ENCODE measurements at places on chromosomes 11 and 22.

GRCh38 chr11:33941637-33942160 lies 49.8 kb upstream of the LMO2 start:
- no peak for DNase-seq

DNA sequence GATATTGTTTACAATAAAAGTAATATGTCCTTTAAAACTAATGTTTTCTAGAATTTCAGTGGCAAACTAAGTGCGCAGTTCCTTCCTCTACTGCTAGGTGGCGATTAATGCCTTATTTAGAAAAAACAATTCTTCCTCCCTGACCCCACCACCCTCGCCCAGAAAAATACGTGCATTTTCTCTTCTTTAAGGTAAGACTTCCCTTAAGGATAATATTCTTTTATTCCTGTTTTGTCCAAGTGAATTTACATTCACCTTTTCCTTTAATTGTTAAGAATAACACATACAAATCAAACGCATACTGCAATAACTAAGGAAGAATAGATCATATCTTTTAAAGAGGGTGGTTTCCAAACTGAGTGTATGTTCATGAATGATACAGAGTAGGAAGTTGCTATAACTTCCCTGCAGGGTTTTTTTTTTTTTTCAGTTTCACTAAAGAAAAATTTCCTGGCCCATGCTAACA lies 17.0 kb upstream of the PSMA1 start:
- DNase-seq: peak; percentile 22

DNA sequence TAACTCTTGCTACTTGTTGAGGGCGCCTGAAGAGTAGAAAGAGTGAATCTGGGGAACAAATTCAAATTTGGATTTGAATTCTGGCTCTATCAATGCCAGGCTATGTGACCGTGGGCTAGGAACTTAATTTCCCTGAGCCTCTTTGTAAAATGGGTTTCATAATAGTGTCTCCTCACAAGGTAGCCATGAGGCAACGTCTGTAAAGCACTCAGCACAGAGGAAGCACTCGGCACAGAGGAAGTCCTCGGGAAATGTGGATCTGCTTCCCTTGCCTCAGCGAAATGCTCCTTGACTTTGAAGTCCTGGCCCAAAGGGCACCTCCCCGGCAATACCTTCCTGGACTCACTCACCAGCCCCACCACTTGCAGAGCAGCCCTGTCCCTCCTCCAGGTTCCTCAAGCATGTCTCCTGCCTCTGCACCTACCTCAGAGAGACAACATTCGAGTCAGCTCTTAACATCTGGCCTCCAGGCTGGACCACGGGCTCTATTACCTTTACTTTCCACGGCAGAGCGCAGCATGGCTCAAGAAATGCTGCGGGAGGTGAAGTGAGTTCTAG lies 17.7 kb downstream of the CD6 start:
- no peak for DNase-seq

GRCh38 chr11:111399187-111400031 lies 20.3 kb upstream of the POU2AF1 start:
- DNase-seq: no peak

DNA sequence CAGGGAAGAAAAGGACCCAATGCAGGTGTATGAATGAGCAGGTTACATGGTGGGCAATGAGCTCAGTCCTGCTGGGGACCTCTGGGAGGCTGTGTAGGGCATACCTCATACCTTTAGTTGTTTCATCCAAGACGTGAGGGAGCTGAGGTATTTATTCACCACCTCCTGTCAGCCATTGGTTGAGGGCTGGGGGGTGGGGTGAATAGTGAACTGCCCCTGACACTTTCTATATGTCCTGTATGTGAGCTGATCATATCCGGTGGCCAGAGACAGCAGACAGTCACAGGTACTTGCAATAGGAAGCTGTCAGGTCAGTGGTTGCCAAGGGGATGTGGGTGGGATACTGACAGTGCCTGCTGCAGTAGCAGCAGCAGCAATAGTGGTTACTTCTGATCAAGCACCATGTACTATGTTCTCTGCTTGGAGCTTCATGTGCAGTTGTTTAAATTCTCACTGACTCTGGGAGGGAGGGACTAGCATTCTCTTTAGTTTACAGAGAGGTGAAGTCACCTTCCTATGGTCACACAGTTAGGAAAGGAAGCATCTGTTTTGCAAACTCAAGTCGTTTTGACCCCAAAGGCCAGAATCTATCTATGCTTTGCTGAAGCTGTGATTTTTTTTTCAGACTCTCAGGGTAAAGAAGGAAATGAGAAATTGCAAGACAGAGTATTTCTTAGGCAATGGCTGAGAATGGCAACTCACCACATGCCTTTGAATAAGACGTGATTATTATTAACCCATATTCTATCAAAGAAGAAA lies 54.0 kb downstream of the MIAT start:
- DNase-seq: no peak
